Skin of body (tissue), 3 donors: ENCODE measurements at places on chromosomes 16 and 17.
A peak's percentile ranks its signal among the peaks of the same experiment; 100 is the strongest.

DNA sequence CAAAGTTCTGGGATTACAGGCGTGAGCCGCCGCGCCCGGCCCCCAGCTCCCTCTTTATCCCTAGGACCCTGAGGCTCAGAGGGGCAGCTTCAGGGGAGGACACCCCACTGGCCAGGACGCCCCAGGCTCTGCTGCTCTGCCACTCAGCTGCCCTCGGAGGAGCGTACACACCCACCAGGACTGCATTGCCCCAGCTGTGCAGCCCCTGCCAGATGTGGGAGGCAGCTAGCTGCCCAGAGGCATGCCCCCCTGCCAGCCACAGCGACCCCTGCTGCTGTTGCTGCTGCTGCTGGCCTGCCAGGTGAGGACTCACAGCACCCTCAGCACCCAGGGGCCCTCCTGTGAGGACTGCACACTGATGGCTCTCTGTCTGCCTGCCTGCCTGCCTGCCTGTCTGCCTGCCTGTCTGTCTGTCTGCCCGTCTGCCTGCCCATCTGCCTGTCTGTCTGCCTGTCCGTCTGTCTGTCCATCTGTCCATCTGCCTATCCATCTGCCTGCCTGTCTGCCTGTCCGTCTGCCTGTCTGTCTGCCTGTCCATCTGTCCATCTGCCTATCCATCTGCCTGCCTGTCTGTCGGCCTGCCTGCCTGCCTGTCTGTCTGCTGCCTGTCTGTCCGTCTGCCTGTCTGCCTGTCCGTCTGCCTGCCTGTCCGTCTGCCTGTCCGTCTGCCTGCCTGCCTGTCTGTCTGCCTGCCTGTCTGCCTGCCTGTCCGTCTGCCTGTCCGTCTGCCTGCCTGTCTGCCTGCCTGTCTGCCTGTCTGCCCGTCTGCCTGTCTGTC is 5.0 kb downstream of the GCGR start:
- DNase-seq: no peak

DNA sequence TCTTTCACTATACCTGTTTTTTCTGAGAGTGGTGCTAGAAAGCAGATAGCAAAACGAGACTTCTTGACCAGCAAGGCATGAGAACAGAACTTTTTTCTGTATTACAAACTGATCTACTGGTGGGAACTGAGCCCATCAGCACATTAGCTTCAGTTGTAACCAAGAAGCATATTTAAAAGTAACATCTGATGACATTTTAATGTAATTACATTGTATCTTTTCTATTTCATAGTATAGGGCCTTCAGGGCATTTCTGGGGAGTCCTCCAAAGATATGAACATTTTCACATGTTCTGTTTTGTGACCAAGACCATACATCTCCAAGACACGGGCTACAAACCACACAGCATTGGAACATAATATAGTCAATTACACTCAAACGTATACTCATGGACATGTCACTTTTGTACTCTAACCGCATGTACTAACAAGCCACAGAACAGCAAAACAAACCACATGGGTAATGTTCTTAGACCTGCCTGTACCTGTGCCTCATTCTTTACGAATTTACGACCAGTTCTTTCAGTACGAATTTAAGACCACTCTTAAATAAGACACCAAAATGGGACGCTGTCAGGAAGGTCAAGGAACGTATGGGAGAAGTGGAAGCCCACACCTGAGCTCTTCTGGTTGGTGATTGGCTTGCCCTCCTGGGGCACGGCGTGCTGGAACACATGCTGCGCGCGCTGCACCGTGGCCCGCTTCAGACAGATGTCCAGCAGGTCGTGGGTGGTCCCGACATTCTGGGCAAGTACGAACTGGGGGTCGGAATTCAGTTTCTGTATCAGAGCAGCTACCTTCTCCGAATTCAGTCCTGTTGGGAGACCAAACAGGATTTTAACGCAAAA is 825 bp downstream of the BLMH start:
- no peak for DNase-seq

- no peak for DNase-seq
Observed at GRCh38 chr17:2948721-2949468, 114.5 kb downstream of the OR1D5 start.

DNA sequence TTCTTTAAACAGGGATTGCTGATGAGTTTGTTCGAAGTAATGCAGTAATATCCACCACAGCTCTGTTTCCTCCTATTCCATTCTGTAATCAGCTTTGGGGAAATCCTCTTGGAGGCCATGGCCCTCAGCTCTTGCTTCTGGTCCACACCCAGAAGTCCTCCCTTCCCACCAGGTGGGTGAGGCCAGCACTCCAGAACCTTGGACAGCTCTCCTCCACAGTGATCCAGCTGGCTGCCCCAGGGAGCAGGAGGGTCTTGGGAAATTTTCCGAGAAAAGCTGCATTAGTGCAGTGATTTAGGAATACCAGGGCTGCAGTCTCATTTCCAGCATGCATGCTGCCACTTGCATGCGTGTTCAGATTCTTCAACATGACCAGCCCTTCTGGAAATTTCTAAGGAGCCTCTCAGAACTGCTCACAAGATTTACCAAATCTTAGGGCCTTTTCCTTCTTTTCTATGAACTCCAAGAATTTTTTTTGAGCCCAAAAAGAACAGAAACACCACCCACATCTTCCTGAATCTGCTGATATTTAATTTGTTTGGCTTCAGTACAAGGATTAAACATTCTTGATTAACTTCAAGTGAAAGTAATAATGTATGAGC is 4.2 kb downstream of the SMPD3 start:
- DNase-seq: no peak

- DNase-seq: no peak
Observed at GRCh38 chr16:57653936-57654335, 14.2 kb upstream of the ADGRG3 start.

DNA sequence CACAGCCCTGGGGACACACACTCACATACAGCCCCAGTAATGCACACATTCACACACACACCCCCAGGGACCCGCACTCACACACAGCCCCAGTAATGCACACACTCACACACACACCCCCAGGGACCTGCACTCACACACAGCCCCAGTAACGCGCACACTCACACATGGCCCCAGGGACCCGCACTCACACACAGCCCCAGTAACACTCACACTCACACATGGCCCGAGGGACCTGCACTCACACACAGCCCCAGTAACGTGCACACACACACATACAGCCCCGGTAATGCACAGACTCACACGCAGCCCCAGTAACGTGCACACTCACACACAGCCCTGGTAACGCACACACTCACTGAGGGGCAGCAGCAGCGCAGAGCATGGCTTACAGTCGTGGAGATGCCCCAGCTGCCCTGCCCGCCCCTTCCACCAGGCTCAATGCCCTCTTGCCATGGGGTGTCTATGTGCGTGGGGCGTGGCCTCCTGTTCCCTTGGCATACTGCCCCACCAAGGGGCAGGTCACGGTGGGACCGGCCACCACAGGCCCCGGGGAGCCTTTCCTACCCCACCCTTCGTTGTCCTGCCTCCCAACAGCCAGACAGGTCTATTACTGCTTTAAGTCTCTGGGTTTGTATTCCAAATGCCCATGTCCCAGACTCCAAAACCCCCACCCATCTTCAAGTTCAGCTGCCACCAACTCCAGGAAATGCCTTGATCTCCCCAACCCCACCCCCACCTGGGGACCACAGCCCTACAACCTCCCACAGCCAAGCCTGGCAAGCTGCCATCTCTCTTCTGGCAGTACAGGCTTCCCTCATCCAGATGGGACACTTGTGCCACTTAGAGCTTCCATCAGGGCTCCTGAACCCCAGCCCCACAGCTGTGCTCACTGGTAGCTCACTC is 2.7 kb downstream of the CCDC102A start:
- DNase-seq: no peak

DNA sequence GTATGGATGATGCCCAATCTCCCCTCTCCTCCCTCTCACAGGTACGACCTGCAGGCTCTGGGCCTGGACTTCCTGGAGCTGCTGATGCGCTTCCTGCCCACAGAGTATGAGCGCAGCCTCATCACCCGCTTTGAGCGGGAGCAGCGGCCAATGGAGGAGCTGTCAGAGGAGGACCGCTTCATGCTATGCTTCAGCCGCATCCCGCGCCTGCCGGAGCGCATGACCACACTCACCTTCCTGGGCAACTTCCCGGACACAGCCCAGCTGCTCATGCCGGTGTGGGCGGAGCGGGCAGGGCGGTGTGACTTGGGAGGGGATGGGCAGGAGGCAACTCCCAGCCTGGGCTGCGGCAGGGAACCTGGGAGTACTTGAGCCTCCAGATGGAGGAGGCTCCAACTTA is 18.1 kb downstream of the SPATA32 start:
- DNase-seq: no peak

- DNase-seq: no peak
Observed at GRCh38 chr16:85587762-85588556, 25.2 kb upstream of the GSE1 start.

DNA sequence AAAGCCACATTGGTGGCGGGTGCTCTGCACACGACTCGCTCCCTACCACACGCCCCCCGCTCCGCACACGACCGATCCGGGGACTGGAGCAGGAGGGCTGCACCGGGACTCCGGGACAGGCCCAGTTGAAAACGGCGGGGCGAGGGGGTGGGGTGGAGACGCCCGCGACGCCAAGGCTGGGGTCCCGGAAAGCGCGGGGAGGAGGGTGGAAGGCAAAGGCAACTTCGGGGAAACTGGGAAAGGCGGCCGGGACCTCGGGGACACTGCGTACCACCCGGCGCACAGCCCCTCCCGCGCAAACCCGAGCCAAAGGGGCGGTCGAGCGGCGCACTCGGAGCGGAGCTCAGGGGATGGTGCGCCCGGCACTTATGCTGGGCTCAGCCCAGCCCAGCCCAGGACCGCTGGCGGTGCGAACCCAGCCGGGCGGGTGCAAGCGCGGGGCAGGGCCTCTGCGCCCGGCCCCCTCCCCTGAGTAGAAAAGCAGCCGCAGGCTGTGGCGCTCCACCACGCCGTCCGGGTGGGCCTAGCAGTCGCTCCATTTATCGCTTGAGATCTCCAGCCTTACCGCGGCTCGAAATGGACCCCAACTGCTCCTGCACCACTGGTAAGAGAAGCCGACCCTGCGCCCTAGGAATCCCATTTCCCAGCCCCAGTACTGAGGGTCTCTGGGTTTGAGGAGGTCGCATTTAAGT is at the start of gene MT1M:
Gene MT1M (plus strand): TSS at position 504 of the 692 bp plus-strand sequence. CDS start 73 bp downstream, at position 577.
- peak; percentile 17 for DNase-seq

DNA sequence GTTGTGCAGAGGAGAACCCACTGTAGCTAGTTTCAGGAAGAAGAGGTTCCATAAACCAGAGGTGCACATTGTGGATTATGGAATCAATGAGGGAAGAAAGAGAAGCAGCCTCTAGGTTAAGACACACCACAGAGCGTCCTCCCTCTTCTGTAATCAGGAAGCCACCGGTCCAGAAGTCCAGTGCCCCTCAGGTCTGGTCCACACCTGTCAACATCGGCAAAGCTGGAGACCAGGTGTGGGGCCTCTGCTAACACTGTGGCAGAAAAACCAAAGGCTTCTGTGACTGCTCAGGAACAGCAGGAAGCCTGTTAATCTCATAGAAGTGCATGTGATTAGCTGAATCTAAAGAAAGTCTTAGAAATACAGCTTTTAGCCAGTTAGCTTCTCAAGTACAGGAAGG is 23.3 kb downstream of the LIMD2 start:
- no peak for DNase-seq

DNA sequence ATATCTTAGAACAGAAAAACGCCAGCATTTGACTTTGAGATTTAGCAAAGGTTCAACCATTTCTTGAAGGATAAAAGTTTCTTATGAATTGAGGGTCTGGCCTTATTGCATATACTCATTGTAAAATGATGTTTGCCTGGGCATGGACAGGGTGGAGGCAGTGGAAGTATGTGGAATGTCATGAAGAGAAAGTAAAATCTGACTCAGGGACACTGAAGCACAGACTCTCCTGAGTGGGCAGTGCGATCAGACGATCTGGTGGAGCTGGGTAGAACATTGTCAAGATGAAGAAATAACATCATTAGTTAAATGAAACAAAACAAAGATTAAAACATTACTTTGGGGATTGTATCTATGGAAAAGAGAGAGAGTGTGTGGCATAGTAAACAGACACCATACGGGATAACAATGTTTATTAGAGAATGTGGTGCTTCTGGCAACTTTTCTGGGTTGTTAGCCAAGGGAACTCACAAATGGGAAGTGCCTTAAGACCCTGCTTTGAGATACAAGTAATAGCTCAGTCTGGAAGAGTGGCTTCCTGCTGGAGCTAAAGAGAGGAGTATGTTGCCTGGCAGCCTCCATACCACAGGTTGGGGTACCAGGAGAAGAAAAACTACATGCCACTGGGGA is 4.4 kb downstream of the MAP3K3 start:
- no peak for DNase-seq

- DNase-seq: no peak
Observed at GRCh38 chr17:76071531-76072147, 678 bp downstream of the SRP68 start.

GRCh38 chr17:8041249-8041928 is 2.5 kb downstream of the ALOX15B start:
- DNase-seq: peak; percentile 53

DNA sequence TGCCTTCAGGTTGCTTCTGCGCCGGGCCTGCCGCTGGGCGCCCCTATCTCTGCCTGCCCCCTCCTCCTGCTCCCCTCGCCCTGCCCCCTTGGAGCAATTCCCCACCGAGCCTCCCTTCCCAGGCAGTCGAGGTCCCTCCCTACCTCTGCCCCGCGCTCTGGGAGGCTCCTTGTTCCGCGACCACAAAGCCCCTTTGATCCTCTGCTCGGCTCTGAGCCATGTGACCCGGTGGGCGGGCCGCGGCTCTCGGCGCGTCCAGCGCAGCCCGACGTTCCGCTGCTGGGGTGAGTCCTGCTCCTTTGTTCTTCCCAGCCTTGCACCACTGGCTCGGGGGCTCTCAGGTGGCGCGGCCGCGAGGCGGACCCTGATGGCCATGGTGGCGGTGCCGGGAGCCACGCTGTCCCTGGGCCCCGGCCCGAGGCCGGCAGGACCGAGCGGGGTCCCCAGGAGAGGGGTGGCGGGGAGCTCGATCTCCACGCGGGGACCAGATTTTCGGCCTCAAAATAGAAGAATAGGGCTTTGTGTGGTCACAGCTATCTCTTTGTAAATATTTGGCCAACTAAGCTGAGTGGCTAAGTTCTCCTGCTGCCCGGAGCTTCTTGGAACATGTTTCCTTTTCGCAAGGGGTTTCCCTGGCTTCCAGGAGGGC is 310.6 kb downstream of the SEC14L1 start:
- no peak for DNase-seq

DNA sequence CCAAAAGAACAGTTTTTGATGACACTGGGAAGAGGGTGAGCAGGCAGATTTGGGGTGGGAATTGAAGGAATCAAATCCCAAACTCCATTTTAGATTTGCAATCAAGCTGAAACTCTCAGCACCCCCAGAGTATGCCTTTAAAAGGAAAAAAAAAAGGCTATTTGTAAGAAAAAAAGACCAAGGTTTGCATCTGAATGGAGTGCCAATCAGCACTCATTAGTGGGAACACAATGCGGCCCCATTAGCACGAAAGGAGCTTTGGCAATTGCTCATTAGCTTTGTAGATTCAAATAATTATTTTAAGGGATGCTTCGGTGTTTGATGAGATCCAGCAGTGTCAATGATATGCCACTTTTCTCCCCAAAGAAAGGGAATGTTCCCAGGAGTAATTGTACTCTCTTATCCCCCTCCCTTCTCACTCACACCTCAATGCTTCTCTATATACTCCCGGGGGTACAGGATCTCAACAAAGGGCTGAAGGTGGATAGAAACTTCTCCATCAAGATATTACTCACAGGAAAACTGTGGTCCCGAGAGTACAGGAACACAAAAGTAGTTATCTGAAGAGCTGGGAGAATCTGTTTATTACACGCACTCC is 32.2 kb downstream of the CHP2 start:
- DNase-seq: no peak

- peak; percentile 56 for DNase-seq
Observed at GRCh38 chr17:79019632-79020584, 4.1 kb upstream of the C1QTNF1 start.

- no peak for DNase-seq
Observed at GRCh38 chr17:44972953-44973352, 4.8 kb upstream of the C1QL1 start.
